GM04503 (cell line): ENCODE measurements at places on chromosomes 11 and 22.

GRCh38 chr11:17611049-17611448 is 64.0 kb downstream of the OTOG start:
- DNase-seq: no peak

GRCh38 chr11:56890584-56891305 is 98.0 kb upstream of the OR5AK2 start:
- DNase-seq: no peak

DNA sequence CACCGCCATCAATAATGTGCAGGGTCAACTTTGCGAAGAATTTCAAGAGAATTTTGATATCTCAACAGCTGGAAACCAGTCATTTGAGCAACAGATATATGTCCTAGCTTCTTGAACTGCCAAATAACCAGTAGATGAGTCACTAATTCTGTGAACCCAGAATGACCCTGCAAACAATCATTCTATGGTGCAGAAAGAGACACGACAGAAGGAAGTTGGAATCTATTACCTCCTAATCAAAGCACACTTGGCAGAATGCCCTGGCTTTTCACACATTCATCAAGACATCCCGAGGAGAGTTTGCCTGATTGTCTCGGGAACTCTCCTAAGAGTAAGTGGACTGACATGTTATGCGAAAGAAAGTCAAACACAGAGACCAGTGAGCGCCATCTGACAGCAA is 621.1 kb downstream of the OPCML start:
- peak; percentile 52 for DNase-seq

DNA sequence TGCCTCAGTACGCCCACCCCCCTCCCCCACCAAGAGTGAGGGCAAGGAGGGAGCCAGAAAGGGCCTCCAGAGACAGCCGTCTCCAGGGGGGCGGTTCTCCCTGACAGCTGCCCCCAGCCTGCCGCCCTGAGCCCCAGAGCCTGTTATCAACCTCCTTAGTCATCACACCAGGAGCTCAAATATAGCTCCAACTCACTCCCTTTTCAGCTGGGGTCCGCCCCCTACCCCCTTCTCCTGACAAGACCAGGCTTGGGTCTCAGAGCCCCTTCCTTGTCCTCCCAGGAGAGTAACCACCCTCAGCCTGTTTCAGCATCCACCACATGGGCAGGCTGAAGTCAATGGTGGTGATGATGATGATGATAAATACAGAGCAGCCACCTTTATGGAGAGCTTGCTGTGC is 2.5 kb upstream of the INPP5J start:
- DNase-seq: no peak

- peak; percentile 90 for DNase-seq
Measured at GRCh38 chr11:118918128-118918685, 7.5 kb downstream of the BCL9L start.

GRCh38 chr11:44409558-44410236 is 99.8 kb upstream of the ALX4 start:
- DNase-seq: no peak

DNA sequence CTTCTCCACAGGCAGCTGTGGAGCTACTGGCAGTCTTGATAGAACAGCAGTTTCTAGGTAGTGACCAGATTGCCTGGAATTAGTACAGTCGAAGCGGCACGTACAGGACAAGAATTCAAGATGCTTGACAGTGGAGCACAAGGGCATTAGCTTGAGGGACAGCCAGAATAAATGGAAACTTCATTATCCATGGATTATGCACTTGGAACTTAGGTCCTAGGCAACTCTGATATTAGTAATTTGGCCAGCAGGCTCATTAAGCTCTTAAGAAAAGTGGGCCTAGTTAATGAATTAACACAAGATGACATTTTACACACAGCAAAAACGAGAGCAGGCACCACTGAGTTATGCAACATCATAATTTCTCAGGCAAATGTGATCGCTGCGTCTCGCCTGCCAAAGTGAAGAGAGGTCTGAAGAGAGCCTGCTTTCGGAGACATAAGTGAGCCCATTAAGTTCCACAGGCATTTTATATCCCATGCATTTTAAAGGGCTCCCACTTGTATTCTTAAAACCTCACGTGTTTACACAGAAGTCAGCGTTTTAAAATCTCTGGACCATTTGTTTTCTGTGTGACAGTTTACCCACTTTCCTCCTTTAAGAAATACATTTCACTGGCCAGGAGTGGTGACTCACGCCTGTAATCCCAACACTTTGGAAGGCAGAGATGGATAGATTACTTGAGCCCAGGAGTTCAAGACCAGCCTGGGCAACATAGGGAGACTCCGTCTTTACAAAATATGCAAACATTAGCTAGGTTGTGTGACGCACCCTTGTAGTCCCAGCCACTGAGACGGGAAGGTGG is 66.2 kb downstream of the COMMD9 start:
- DNase-seq: no peak

DNA sequence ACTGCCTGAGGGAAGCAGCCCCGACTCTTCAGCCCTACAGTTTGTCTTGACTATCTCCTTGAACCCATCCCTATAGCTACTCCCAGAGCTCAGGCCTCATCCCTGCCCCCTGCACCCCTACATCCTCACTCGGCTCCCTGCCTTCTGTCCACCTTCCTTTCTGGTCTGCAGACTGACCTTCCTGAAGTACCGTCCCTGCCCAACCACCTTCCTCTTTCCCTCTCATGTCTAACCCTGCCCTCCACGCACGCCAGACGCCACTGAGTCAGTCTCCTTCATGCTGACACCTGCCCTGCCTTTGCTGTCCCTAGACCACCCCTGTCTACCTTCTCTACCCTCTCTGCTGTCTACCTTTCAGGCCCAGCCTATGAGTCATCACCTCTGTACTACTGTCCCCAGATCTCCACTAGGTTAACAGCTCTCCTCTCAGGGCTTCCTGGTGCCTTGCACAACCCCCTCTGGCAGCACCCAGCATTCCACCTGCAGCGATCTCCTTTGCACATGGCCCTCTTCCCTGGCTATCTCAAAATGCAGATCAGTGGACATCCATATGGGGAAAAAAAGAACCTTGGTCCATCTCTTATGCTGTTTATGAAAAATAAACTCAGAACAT is 8.9 kb downstream of the KCTD21 start:
- DNase-seq: no peak

DNA sequence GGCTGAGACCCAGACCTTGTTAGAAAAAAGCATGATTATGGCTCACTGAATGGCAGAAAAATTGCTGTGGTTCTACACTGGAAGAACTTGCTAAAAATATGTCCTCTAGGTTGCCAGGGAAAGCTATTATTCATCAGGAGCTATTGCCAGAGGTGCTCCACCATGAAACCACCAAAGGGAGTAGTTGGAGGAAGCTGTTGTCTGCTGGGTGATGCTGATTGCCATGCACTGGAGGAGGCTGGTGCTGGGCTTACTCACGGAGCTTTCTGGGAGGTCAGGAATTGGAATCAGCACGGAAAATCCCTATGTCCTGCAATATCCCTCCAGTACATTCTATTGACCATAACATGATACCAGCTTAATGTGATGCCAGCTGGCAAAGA is 199.6 kb upstream of the ZBED5 start:
- no peak for DNase-seq

- no peak for DNase-seq
Measured at GRCh38 chr11:11777897-11778296, 63.9 kb upstream of the USP47 start.

DNA sequence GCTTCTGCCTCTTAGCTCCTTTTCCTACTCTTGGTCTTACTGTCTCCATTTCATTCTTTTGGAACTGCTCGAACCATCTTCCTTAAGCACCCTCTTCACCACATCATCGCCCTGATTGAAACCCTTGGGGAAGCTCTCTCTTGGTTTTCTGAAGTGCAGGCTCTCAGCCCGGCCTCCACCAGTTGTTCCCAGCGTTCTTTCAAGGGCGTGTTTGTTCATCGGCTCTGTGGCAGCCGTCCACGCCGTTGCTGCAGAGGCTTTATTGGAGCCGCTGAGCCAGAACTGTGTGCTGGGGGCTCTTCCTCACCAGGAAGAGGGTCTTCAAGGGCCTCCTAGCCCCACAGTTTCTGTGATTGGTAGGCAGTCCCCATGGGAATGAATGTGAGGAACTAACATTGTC is 214.1 kb downstream of the TBC1D22A start:
- no peak for DNase-seq

GRCh38 chr11:45655347-45655756 is 10.1 kb downstream of the CHST1 start:
- no peak for DNase-seq

DNA sequence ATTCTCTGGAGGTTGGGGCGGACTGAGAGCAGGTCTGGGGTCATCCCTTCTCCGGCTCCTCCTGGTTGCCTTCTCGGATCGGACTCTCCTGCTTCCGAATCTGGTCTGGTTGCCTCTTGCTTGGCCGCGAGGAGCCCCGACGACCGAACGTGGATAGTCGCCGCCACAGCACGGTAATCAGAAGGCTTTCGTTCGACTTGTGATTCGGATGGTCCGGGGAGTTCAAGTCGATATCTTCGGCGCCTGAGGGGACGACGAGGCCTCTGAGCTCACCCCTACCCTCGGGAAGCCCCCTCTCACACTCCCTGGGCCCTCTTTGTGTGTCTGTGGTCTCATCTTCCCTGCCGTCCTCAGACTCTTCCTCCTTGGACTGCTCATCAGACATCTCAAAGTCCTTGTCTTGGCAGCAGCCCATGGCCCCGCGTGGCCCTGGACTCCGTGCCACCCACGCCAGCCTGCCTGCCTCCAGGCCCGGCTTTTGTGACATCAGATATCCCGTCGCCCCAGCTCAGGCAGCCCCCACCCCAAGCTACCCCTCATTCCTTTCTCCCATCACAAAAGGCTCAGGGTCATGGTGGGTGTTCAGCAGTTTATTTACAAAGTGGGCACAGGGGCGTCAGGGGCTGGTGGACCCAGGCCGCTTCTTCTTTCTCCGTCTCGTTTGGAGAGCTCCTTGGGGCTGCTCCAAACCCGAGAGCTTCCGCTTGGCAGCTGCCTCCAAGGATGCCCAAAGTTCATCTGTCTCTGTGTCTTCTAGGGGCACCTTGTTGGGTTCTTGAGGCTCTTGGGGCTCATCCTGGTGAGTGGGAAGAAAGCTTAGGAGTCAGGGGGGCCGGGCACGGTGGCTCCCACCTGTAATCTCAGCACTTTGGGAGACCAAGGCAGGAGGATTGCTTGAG is at the start of gene TEX54:
TEX54 (minus strand) TSS at position 506 of the 899 bp plus-strand sequence.
- no peak for DNase-seq

DNA sequence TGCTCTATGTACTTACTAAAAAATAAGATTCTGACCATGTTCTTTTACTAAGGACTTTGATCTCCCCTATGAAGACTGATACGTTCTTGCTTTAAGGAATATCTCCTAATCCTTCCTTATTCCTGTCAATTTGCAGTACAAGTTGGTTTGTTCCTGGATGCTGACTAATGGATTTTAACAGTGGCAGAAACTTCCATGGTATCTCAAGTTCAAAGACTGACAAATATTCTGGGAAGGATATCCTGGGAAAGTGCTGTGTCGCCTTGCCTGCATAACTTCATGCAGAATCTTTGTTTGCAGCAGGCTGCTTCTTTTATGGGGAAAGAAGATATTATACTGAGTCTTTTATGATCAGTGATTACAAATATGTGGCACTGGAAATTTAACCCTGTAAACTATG is 8.4 kb upstream of the OR52J3 start:
- DNase-seq: no peak

- no peak for DNase-seq
Measured at GRCh38 chr11:86287468-86287796, 14.6 kb upstream of the HIKESHI start.

GRCh38 chr11:18567081-18567480 is 21.5 kb downstream of the UEVLD start:
- DNase-seq: no peak

DNA sequence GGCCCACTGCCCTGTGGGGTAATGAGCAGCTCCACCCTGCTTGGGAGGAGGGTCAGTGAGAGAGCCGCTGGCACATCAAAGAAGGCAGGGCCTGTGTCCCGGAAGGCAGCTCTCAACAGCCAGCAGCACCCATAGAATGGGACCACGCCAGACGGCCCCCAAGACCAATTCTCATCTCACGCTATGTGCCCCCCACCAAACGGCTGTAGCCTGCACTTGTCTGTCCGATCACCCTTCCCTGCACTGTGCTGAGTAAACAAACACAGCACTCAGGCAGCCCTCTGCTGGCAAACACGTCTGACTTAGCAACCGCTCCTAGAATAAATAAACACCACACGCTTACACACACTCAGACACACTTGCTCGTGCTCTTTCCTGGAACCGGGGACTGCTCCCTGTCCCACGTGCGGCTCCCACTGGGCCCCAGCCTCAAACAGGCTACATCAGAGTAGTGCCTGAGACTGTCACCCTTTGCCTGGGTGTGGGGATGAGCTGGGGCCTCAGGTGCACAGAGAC is 53.2 kb upstream of the CDON start:
- DNase-seq: peak; percentile 75

GRCh38 chr11:129286813-129287212 is 88.8 kb upstream of the BARX2 start:
- no peak for DNase-seq

GRCh38 chr11:47593934-47594855 is at the start of gene C1QTNF4:
C1QTNF4 (minus strand) TSS chr11:47594411; CDS start chr11:47590810, 3,601 bp downstream.
- no peak for DNase-seq

DNA sequence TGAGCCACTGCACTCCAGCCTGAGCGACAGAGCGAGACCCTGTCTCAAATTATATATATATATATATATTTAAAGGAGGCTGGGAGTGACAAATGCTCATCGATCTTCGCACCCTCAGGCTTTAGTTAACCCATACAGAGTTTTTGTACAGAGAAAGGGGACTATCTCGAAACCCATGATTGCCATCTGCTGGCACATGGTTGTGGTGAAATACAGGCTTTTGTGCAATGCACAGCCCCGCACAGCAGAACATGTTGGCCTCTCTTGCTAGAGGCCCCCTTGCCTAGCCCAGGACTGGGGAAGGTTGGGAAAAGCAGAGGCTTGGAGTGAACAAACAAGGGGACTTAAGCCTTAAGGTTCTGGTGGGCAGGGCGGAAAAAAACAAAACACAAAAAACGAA is 3.6 kb downstream of the MYBPC3 start:
- no peak for DNase-seq

DNA sequence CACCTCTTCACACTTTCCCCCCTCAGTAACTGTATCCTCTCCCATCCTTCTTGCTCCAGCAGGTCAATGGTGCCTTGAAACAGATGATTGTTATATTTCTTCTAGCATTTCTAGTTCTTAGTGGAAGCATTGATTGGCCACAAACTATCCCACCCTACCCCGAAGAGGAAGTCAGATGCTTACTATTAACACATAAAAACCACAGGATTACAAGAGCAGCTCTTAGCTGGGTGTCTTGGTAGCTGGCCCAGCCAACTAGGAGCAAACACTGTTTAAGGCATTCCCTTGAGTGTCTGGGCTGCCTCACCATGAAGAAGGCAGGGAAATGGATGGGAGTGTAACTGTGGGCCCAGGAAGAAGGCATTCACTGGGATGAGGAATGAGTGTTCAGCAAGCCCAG is 176.6 kb downstream of the GRIK4 start:
- no peak for DNase-seq

GRCh38 chr11:130631119-130631518 is 182.7 kb downstream of the ADAMTS15 start:
- peak; percentile 76 for DNase-seq

DNA sequence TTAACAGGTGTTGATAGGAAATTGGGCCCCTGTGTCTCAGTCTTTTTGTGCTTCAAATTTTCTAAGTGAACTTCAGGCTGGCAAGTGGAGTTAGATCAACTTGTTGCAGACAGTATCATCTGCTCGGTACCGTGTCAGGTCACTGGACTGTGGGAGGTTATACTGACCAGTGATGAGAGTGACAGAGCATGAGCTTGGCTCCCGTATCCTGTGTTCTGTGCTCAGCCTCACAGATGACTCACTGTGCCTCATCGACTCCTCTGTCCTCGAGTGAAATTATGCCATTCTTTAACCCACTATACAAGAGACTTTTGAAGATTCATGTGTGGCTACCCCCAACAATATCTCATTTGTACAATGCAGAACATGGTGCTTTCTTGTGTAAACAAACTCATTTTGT is 7.9 kb downstream of the GRAP2 start:
- DNase-seq: no peak
